ENCODE measurements at places on chromosomes 5 and 9.

- no peak for DNase-seq
Observed at GRCh38 chr9:7178729-7179128, 421.0 kb downstream of the KDM4C start.

GRCh38 chr5:9497347-9497746, 48.5 kb downstream of the SEMA5A start:
- DNase-seq = no peak

DNA sequence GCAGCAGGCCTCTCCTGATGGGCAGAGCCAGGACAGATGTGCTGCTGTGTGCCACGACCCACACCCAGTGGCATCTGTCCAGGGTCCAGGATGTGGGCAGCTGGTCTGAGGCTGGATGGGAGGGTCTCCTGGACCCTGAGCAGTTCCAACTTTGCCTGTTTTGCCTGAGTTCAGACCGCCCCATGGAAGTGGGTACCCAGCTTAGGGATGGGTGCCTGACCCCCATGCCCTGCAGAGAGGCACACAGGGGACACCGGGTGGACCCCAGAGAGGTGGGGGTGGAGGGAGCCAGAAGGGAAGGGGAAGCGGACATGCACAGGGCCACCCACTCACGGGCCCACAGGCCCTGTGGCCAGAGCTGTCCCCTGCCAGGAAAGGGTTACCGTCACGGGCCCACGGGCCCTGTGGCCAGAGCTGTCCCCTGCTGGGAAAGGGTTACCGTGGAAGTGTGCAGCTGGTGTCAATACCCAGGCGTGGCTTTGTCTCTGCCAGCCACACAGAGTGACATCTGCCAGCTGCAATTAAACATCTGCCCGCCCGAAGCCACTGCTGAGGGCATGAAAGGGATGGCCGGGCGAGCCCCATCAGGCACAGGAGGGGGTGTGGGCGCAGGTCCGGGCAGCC, 50.0 kb downstream of the NACC2 start:
- DNase-seq = no peak

- DNase-seq = peak; percentile 25
Observed at GRCh38 chr5:132385326-132386105, 16.0 kb downstream of the SLC22A5 start.

- no peak for DNase-seq
Observed at GRCh38 chr9:35079041-35079425, 709 bp downstream of the FANCG start.

- DNase-seq = no peak
Observed at GRCh38 chr5:25970906-25971489, 1067.4 kb downstream of the CDH9 start.

DNA sequence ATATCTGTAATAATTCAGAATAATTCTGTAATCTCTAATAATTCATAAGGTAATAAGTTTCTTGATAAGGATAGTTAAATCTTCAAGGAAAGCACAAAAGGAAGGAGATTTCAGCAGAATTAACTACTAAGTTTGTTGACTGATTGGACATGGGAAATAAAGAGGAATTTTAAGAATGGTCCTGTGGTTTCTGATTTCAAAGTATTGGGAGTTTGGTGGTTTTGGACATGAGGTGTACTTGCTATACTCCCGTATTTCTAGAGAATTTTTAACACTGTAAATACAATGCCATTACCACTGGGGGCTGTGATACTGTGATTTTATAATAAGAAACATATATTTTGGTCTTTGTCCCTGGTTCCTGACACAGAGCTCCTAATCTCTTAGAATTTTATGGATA, 123.9 kb downstream of the UNC13B start:
- no peak for DNase-seq

DNA sequence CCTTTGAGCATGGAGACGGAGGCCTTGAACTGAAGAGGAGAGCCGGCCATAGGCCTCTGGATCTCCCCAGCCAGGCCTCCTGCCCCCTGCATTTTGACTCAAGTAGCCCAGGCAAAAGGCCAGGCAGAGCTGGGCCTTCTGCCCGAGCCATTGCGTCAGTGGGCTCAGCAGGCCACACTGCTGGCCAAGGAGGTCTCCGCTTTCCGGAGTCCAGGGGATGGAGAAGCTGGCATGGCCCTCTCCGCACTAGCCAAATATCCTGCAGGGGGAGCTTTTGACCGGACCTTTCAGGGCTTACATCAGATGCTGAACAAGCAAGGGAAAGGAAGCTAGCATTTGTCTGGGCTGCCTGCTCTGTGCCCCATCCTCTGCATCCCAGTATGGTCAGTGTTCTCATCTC, 386.8 kb downstream of the TRIM36 start:
- peak; percentile 64 for DNase-seq

DNA sequence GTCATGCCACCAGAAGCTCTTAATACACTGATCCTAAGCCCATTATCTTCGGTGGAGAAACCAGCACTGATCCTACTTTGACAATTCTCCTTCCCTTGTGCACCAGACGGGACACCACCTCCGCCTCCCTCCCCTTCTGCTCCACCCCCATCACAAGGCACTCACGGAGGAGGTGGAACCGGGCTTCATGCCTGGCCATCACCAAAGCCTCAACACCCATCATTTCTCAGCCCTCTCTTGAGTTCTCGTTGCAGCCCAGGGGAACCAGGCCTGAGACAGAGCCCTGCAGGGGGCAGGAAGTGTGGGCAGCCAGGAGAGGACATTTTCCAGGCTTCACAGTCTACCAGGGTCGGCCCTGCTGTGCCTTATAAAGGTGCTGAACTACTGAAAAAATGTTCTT, 160.5 kb downstream of the GOLPH3 start:
- DNase-seq = no peak

- no peak for DNase-seq
Observed at GRCh38 chr5:133236976-133237375, 185.2 kb downstream of the HSPA4 start.

- DNase-seq = peak; percentile 83
Observed at GRCh38 chr5:139147483-139148087, 50.6 kb downstream of the SIL1 start.

DNA sequence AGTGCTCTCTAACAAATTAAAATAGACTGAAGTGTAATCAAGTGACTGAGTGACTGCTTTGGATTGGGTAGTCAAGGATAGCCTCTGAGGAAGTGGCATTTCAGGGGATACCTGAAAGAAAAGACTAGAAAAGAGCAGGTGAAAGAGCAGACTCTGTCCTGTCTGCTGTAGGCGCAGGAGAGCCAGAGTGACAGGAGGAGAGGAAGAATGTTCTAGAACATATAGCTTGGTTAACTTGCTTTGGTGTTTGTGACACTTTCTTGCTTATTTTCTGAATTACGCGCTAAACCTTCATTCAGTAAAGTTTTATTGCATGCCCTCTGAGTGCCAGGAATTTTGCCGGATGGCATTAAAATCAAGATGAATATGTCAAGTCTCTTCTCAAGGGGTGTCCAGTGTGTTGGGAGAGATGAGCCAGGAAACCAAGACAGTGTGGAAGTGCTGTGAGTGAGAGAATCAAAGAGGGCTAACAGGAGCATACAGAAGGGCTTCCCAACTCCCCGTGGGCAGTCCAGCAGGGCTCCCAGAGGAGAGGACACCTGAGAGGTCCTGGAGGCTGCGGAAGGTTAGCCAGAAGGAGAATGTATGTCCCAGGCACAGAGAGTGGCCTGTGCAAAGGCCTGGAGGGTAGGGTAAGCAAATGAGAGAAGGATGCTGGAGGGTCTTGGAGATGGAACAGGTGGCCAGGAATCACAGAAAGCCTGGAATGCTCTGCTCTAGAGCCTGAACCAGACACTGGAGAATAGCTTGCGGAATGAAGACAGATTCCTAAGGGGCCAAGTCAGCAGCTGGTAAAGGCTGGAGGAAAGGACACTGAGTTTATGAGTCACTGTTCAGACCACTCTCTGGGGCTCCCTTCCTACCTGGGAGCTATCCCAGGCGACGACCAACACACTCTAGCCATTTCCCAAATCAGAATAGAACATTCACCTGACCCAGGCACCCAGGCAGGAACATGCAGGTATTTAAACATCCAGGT, 59.3 kb downstream of the SLC22A5 start:
- no peak for DNase-seq

DNA sequence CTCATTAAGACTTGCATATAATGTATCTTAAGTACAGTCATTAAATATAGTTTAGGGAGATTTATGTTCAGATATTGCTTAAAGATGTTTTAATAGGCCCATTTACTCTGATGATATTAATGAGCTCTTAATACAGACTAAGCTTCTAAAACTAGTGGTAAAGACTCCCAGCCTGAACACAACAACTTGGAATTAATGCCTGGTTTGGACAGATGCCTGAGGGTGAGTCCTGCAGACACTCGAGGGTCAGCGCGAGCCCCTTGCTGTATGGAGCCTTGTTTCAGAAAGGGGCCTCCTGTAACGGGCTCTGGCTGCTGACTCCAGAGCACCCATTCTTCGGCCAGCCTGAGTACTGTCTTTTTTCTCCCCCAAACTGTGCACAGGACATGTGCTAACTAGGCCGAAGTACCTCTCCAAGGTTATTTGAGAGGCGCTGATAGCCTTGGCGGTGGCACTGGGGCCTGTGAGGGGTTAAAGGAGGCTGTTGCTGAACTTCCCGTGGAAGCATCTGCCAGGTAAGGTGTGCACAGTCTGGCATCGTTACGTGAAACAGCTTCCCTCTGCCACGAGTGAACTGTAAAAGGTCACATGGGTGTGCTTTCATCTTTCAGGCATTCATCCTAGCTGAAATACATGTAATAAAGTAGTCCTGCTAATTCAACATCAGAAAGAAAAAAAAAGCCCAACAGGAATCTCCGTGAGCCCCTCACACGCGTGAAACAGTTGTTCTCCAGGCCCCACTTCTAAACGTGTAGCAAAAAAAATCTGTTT, 113.4 kb downstream of the MVB12B start:
- no peak for DNase-seq

GRCh38 chr9:112061152-112061740, 113.9 kb downstream of the SUSD1 start:
- no peak for DNase-seq

- no peak for DNase-seq
Observed at GRCh38 chr9:124869466-124869985, 7.6 kb downstream of the ARPC5L start.

GRCh38 chr9:132241840-132242620, 80.2 kb downstream of the NTNG2 start:
- DNase-seq = no peak

GRCh38 chr5:34865091-34865490, 26.1 kb downstream of the TTC23L start:
- no peak for DNase-seq

DNA sequence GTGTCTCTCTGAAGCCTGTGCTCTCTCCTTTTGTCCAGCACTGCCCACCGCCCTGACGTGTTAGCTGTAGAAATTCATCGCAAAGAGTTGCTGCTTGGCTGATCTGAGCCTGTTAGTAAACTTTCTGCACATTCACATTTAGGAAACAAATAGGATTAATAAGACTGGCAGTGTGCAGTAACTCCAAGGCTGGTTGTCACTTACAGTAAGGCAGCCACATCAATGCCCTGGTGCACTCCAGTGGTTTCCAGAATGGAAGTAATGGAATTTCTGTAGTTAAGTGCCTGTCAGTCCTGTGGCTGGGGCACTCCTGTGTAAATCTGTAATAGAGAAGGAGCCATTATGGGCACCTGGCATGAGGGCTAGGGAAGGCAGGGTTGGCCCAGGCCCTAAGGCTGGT, 70.6 kb downstream of the DOCK2 start:
- no peak for DNase-seq

DNA sequence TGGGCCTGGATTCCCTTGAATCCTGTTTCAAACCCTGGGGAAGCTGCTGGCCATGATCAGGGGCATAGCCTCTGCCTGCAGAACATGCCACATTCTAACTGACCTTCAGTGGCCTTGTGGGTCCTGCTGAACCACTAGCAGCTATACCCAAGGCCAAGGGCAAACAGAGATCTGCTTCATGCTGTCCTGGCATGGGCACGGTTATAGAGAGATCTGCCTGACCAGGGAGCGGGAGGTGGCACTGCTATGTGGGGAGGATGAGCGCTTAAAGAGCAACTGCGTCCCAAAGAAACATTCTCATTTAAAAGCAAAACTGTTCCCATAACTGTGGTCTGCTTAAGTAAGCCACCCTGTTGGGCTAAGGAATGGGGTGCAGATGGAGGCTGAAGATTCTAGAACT, 36.5 kb upstream of the SYNPO start:
- no peak for DNase-seq

DNA sequence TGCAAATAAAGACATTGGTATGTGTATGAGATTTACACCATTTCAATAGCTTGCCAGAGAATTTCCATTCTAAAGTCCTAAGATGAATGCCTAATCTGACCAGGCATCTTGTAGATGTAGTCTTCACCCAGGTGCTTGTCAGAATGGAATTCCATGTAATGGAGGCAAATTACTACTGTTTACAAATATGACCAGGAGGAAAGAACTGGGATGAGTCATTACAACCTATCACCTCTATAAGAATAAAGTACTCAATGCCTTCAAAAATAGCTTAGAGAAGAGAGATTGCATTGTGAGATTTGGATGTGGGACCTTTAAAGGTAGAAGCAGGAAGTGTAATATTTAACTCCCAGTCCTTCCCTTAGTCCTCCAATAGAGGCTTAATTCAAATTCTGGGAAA, 507.0 kb upstream of the PTGER4 start:
- DNase-seq = no peak

GRCh38 chr5:87300744-87301143, 33.1 kb downstream of the RASA1 start:
- no peak for DNase-seq

- DNase-seq = no peak
Observed at GRCh38 chr5:173920866-173921555, 32.9 kb downstream of the CPEB4 start.

GRCh38 chr9:130058887-130059286, 5.2 kb downstream of the GPR107 start:
- DNase-seq = peak; percentile 15

GRCh38 chr9:112097712-112098688, 77.1 kb downstream of the SUSD1 start:
- peak; percentile 29 for DNase-seq

DNA sequence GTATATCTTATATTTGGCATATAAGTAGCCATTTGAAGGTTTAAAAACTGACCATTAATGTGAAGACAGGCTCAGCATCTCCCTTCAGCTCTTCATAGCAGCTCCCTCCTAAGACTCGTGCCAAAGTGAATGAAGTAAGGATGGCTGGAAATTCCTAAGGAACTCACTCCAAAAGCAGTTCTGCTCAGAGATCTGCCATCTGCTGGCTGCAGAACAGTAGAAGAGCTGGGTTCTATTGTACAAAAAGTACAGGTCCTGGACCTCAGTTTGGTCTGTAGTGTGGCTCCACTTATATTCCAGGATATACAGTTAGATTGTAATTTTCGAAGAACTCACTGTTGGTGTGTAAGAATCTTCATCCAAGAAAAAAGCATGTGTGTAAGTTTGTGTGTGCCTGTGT, 104.9 kb upstream of the RUSC2 start:
- DNase-seq = no peak

DNA sequence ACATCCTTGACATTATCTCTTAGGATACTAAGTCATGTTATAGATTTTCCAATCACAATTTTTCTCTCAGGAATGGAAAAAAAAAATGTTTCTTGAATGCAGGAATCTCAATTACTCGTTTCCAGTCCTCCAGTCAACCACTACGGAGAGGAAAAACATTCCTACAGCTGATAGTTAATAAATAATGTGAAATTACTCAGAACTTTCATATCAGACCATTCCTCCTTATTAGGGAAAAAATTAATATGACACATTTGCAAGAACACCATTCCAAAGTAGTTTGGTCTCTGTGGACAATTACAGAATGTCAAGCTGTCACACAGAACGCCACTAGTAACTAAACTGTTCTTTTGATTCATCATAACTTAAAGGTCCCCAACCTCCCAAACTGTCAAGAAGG, 31.5 kb downstream of the MED27 start:
- DNase-seq = no peak

GRCh38 chr5:113331209-113331551, 103.6 kb downstream of the TSSK1B start:
- DNase-seq = peak; percentile 78
